H4 (cell line): ENCODE measurements at places on chromosomes 3 and 15. TPM values are rescaled to one million over a fixed set of nuclear protein-coding genes. Genes with fewer than 3 reads are reported as not detected.

The FANCD2OS gene
- not detected in 2 replicates for total RNA-seq

The TGFBR2 gene
- 9.0 and 13.4 TPM in 2 replicates for total RNA-seq

The PCOLCE2 gene
- total RNA-seq, result 30.5 and 35.8 TPM in 2 replicates

The MSL2 gene
- 12.7 and 38.6 TPM in 2 replicates for total RNA-seq

The FBXW12 gene
- 0.08 TPM in 1 of 2 replicates, not detected in the other for total RNA-seq

The FOXL2NB gene
- total RNA-seq, result 1.9 and 3.4 TPM in 2 replicates

The GHSR gene
- not detected in 2 replicates for total RNA-seq

The ENTPD3 gene
- not detected in 2 replicates for total RNA-seq

The C2CD4B gene
- not detected in 2 replicates for total RNA-seq

The GOLGA8R gene
- total RNA-seq, result 0.23 TPM in 1 of 2 replicates, not detected in the other

The RARRES1 gene
- not detected in 2 replicates for total RNA-seq

The CEP97 gene
- 10.3 and 12.3 TPM in 2 replicates for total RNA-seq

The AADAC gene
- 0.08 TPM in 1 of 2 replicates, not detected in the other for total RNA-seq

The SLC51B gene
- not detected in 2 replicates for total RNA-seq

GRCh38 chr15:89330119-89330518, 4.5 kb downstream of the POLG start:
- DNase-seq, result no peak

DNA sequence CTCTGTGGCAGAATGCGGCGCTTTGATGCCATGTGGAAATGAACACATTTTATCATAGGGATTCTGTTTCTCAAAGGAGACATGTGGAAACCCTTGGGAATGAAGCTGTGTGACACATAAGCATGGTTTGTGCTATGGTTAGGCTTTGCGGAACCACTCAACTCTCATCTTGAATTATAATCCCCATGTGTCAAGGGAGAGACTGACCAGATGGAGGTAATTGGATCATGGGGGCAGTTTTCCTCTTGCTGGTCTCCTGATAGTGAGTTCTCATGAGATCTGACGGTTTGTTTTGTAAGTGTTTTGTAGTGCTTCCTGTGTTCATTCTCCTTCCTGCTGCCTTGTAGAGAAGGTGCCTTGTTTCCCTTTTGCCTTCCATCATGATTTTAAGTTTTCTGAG, 1109.2 kb upstream of the ALCAM start:
- DNase-seq, result no peak

GRCh38 chr15:52397118-52397517, 101.5 kb upstream of the MYO5C start:
- DNase-seq, result no peak

- no peak for DNase-seq
Measured at GRCh38 chr15:47757331-47757730, 40.0 kb downstream of the SEMA6D start.

DNA sequence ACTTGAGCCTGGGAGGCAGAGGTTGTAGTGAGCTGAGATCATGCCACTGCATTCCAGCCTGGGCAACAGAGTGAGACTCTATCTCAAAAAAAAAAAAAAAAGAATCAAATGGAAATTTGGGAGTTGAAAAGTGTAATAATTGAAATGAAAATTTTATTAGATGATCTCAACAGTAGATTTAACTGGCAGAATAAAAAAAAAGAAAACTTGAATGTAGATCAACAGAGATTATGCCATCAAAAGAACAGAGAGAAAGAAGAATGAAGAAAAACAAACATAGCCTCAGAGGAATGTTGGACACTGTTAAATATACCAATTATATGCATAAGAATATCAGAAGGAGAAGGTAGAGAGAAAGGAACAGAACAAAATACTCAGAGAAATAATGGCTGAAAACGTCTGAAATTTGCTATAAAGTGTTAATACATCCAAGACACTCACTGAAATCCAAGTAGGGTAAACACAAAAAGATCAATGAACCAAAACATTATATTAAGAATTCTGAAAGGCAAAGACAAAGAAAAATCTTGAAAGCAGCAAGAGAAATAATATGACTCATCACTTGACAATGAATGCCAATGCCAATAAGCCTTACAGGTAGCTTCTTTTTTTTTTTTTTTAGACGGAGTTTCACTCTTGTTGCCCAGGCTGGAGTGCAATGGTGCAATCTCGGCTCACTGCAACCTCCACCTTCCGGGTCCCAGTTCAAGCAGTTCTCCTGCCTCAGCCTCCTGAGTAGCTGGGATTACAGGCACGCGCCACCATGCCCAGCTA, 14.6 kb upstream of the ELP6 start:
- no peak for DNase-seq

- DNase-seq, result no peak
Measured at GRCh38 chr3:10638466-10638865, 133.1 kb upstream of the ATP2B2 start.

GRCh38 chr15:83477808-83478537, 30.8 kb downstream of the SH3GL3 start:
- DNase-seq, result no peak

DNA sequence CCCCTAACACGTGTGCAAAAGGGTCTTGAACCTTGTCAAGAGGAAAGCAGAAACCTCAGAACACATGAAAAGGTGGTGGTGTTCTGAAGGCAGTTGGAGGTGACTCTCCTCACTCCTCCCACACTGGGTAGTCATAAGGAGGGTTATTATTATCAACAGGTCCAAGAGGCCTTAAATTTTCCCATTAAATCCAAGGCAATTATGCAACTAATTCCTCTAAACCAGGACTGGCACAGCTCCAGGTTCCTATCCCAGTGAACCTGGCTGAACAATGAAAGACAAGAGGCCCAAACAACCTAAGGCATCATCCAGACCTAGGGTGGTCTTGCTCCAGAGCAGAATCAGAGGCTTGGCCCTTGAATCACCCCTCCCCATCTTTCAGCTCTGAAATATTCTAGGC, 15.0 kb downstream of the MYLK start:
- DNase-seq, result no peak

- no peak for DNase-seq
Measured at GRCh38 chr3:22228705-22229104, 477.7 kb upstream of the ZNF385D start.

- DNase-seq, result peak; percentile 88
Measured at GRCh38 chr3:115217678-115218451, 70.8 kb upstream of the ZBTB20 start.

- DNase-seq, result peak; percentile 51
Measured at GRCh38 chr3:113668015-113668414, 28.4 kb downstream of the USF3 start.

DNA sequence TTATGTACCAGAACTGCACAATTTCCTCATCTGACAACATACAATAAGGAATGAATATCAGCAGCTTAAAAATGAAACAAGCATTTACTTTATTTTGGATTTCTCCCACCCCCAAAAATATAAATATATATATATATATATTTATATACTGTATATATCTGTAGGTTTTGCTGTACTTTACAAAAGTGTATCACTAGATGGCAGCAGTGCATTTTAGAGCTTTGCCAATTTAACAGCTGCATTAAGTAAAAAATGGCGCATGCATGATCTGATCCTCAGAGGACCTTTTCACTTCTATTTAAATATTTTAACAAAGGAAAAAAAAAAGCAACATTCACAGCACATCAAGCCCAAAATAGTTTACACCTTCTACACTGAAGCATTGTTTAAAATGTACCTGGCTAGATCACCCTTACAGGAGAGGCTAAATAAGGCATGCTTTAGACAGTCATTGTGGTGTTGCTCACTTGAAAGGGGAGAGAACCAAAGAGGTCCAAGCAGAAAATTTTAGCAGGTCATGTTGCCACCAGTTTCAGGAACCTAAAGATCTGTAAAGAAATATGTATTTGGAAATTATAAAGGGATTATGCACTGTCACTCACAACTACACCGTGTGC, 72.6 kb downstream of the NPTN start:
- peak; percentile 45 for DNase-seq

DNA sequence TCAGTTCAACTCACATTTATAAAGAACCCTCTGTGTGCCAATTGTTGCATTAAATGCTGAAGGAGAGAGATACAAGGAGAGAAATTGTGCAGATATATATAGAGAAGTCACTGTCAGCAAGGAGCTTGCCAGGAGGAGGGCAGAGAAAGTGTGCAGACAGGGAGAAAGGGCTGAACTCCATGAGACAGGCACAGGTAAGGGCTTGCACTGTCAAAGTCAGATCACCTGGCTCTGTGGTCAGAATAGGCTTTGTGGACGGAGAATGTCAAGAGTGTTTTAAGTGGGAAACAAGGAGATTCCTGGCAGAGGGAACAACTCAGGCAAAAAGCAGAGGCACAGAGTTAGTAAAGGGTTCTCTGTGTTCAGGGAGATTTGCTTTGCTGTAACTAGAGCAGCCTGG, 303.0 kb upstream of the TPRG1 start:
- DNase-seq, result no peak

GRCh38 chr3:196654735-196655090, 15.2 kb downstream of the NRROS start:
- no peak for DNase-seq

DNA sequence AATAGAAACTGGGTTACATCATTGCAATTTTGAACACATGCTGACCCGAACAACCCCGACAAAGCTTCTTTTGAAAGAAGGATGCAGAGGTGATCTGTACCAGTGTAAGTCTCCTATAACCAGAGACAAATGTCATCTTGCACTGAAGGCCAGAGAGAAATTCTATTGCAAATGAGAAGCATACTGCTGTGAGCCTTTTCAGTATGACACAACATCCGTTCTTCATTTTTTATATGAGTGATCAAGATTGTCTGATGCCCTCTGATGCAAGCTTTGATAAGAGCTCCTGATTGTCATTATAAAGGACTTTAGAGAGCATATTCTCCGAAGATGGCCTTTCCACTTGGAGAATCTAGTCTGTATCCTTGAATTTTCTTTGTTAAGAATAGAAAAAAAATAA, 36.9 kb downstream of the PCOLCE2 start:
- DNase-seq, result no peak

GRCh38 chr15:90529371-90530249, at the start of gene CRTC3:
Gene CRTC3 (plus strand): TSS chr15:90529923. CDS start chr15:90530072, 149 bp downstream.
- DNase-seq, result peak; percentile 32

DNA sequence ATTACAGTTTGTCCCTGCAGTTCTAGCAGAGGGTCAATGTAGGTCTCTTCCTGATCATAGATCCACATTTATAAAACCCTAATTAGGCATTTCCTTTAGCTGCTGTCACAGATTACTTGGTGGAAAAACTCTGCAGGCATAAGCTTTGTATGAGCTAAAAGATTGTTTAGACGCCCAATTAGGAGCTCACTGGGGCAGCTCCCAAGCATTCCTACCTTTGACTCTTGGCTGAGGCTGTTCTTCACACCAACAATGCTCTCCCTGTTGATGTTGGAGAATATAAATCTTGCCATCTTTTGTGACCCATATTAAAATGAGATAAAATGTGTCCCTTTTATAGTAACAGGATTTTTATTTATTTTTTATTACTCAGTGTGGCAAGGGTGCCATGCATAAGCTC, 148.3 kb upstream of the TRIM42 start:
- DNase-seq, result no peak
